ENCODE measurements at places on chromosomes 7 and 10.

- DNase-seq, result no peak
- H3K36me3 ChIP-seq, result peaks cover 3% of the 10 kb centered on the region
- H3K27me3 ChIP-seq, result no peaks in the 10 kb centered on the region
- H3K4me3 ChIP-seq, result no peak overlapping the region
- H3K4me1 ChIP-seq, result peaks cover 10% of the 10 kb centered on the region
Observed at GRCh38 chr10:48531486-48531885, 73.4 kb downstream of the ARHGAP22 start.

DNA sequence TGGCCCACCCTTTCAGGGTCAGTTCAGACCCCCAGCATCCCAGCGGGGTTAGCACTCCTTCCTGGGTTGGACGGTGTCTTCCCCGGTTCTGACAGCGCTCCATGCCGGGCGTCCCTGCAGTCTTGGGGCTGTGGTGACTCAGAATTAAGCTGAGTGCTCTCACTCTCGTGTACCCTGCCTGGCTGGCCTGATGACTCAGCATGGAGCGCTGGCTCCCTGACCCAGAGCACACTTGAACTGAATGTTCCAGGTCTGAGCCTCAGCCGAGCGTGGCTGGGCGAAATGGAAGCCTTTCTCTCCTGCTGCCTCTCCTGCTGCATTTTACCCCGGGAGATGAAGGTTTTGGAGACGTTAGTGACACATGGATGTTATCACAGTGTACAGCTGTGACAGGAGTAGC lies 7.1 kb downstream of the BAG3 start:
- peak overlapping the region; percentile 34 for H3K4me3 ChIP-seq
- DNase-seq, result peak; percentile 72
- H3K36me3 ChIP-seq, result no peaks in the 10 kb centered on the region
- H3K27ac ChIP-seq, result peak overlapping the region; percentile 83
- no peaks in the 10 kb centered on the region for H3K27me3 ChIP-seq

GRCh38 chr7:41809940-41810576 lies 107.2 kb upstream of the INHBA start:
- no peaks in the 10 kb centered on the region for H3K27me3 ChIP-seq
- no peak for DNase-seq
- H3K36me3 ChIP-seq, result no peaks in the 10 kb centered on the region
- no peak overlapping the region for H3K4me3 ChIP-seq

- no peak overlapping the region for H3K4me3 ChIP-seq
- H3K27ac ChIP-seq, result no peak overlapping the region
- H3K36me3 ChIP-seq, result no peaks in the 10 kb centered on the region
- H3K4me1 ChIP-seq, result no peaks in the 10 kb centered on the region
Observed at GRCh38 chr7:21417647-21418046, 10.2 kb upstream of the SP4 start.

DNA sequence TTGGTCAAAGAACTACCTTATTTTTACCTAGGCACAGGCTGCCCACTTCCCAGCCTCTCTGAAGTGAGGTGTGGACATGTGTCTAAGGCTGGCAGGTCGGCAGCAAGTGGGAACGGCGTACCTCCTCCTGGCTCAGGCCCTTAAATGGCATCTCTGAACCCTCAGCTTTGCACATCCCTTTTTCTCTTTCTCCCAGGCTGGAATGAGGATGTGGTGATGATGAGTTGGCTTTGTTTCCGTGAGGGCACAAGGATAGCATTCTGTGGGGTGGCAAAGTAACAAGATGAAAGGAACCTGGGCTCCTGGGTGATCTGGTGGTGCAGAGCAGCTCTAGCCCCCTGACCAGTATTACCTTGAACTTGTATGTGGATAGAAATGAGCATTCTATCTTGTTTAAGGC lies 196.8 kb downstream of the REEP3 start:
- no peak overlapping the region for H3K27ac ChIP-seq
- H3K4me1 ChIP-seq, result peaks cover 35% of the 10 kb centered on the region
- H3K36me3 ChIP-seq, result no peaks in the 10 kb centered on the region
- DNase-seq, result no peak
